Activated naive CD4-positive, alpha-beta T cell treated with anti-CD3 and anti-CD28 coated beads for 36 hours (primary cell): ENCODE measurements at places on chromosomes 16 and 17. TPM values are rescaled to one million over a fixed set of nuclear protein-coding genes. Genes with fewer than 3 reads are reported as not detected.

Gene USP31
- total RNA-seq: 5.2 TPM

- DNase-seq: no peak
Observed at GRCh38 chr17:79851461-79851817, 12.2 kb upstream of the CBX4 start.

DNA sequence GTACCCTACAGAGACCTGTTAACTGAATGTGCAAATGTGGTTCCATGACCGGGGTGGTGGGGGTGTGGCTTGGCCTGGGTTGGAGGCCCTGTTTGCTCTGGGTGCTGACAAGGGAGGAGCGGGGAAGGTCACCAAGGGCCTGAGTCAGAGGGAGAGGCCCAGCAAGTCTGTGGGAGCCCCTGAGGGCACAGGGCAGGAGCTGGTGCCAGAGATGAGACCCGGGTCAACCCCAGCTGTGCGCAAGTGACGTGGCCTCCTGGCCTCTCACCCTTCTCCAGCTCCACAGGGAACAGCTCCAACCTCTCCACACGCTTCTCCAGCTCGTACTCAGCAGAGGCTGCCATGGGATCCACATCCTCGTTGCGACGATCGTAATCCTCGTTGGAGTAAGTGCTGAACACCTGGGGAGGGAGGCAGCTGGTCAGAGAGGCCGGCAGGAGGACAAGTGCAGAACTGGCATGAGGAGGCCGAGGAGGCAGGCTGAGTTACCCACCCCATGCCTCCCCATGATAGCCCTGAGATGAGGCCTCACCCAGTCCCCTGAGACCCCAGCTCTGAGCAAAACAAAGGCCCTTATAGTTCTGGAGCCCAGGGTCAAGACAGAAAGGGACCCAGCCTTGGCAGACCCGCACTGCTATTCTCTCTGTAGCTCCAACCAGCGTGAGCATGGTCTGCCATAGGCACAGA, 5.5 kb downstream of the PPP1R9B start:
- peak; percentile 41 for DNase-seq

- no peak for DNase-seq
Observed at GRCh38 chr16:21650521-21650920, 1.9 kb downstream of the IGSF6 start.

DNA sequence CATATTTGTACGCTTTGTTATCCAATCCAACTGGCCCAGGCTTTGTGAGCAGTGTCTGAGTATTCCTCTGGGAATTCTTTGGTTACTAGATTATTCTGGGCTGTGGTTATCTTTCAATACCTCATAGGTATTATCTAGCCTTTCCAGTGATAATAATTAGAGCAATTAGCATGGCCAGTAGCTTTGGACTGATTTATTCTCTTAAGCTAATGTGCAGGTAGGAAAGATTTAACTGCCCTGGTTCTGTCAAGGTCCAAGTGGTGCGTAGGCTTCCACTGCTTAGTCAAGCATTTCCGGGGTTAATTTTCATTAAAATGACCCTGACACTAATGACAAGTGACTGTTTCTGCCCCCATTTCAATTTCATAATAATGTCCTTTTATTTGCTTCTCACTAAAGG, 54.2 kb upstream of the PMFBP1 start:
- no peak for DNase-seq

DNA sequence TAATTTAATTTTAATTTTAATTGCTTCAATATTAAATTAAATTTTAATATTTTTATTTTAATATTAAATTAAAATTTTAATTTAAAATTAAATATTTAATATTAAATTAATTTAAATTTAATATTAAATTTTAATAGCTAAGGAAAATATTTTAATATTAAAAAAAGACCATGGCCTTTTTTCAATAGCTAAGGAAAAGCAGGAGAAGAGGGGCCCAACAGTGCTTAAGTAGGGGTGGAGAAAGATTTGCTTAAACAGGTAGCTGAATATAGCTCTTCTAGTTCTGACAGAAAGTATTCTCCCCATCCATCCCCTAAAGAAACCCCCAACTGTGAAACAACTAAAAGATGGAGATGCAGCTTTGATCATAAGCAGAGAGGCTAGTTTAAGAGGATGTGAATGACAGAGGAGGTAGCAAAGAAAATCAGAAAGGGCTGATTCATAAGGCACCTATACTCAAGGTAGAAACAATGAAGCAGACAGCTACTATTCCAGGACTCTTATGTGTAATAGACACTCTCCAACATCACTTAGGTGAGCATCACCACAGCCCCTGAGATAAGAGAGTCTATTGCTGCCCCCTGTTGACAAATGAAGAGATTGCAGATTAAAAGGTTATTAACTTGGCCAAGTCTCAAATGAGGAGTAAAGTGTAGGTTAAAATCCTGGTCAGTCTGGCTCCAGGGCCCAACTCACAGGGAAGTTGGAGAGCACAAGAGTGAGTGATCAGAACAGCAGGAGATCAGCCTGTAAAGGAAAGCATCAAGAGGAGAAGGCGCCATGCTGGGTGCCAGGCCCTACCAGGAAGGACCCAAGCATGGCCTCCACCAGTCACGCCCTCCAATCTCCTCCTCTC, 7.8 kb upstream of the RNASEK start:
- peak; percentile 53 for DNase-seq

GRCh38 chr17:75266316-75267152, 4.5 kb downstream of the MIF4GD start:
- no peak for DNase-seq

DNA sequence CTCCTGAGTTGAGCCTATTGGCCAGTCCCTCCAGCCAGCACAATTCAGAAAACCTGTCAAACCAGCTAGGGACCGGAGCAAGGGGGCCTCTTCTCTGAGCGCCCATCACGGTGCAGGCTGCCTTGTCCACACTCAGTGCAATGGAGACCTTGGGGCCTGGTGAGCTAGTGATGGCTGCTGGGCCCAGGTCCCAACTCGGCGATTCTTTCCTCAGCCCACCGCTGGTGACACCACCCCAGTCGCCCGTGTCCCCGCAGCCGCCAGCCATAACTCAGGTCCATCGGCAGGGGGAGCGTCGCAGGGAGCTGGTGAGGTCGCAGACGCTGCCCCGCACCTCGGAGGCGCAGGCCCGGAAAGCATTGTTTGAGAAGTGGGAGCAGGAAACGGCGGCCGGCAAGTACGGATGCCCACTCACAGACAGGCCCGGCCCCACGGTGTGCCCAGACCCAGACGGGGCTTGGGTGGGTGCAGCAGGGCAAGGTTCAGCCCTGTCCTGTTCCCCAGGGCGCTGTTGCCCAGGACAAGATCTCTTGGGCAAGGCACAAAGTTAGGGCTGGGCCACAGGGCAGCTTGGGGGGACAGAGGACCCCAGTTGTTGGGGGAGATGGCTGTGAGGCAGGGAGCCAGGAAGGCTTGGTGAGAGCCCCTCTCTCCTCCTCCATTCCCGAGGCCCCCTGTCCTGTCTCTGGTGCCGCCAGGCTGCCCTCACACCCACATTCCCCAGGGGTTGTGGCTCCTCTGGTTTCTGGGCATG, 10.8 kb downstream of the SMTNL2 start:
- peak; percentile 43 for DNase-seq

DNA sequence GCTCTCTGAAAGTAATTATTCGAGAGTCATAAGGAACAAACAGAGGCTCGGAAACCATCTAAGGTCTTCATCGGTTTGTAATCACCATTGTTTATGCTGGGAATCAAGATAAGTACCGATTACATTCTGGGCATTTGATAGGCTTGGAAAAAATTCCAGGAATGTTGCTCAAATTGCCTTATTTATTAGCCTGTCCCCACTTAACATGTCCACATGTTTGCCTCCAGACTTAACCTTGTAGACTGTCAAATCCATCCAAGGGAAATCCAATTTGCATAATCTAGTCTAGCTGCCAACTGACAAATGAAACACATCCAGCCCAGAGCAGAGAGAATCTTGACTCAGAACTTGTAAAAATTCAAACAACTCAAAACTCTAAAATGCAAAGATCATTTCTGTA, 51.3 kb upstream of the TMC5 start:
- no peak for DNase-seq

Gene ZFPM1
- total RNA-seq: 11.0 TPM

- no peak for DNase-seq
Observed at GRCh38 chr17:39208136-39208535, 8.1 kb downstream of the RPL19 start.

DNA sequence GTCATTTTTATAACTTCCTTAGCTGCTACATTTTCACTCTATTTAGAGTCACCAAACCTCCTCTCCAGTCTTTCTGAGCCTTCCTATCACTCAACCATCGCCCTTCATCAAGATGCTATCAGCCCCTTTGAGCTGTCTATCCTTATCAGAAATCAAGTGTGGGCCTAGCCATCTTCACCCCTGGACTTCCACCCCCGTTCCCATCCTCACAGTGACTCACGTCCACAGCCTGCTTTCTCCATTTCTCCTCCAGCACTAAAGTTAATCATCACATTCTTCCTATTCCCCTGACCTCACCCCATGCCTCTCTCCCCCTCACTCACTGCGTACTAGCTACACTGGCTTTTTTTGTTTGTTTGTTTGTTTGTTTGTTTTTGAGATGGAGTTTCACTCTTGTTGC, 2.4 kb upstream of the TEKT3 start:
- DNase-seq: no peak

- no peak for DNase-seq
Observed at GRCh38 chr16:84182104-84182503, 4.8 kb downstream of the TAF1C start.

Gene KRT20
- not detected for total RNA-seq

DNA sequence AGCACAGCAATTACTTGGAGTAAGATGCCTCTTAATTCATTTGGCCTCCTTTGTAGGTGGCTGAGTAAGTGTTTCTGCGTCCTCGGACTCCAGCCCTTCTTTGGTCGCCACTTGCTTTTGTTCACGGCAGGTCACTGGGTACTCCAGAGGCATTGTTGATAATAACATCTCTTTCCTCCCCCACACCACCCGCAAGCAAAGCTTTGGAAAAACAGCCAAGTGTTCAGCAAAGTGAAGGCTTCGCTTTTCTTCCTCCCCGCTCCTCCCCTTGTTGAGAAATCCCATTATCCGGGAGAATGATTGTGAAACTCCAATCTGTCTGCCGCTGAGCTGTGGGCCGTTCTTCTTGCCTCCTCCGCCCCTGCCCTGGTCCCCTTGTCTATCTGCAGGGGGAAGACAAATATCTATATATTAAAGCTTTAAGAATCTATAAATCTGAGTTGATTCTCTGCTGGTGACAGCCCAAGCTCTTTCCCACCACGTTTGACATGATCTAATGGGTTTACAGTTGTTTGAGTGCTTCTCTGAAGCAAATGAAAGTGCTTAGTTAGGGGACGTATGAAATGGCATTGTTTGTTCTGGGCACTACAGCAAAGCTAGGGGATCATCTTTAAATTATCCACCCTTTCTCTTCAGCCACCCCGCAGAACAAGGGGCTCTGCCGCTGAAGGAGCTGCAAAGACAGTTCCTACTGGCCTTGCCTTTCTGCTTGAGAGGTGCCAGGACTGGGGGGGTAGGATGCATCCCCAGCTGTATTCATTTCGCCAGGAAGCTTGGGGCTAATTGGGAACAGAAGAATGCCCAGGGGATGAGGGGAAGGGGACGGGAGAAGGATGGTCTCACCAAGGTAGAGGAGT, 167.1 kb downstream of the CCDC182 start:
- no peak for DNase-seq

DNA sequence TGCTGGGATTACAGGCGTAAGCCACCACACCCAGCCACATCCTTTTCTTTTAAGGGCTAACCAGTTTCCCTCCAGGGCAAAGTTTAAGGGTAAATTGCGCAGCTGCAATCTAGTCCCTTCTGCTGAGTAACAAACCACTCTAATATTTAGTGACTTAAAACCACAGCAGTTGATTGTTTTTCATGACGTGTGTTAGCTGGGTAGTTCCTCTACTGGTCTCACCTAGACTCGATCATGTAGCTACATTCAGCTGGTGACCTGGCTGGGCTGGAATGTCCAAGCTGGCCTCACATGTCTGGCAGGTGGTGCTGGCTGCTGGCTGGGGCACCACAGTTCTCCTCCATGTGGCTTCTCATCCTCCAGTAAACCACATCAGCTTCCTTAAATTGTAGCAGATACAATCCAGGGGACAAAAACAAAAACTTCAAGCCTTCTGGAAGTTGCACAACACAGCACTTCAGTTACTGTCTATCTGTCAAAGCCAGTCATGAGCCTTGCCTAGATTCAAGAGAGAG, 75.5 kb downstream of the GPRC5B start:
- DNase-seq: no peak

DNA sequence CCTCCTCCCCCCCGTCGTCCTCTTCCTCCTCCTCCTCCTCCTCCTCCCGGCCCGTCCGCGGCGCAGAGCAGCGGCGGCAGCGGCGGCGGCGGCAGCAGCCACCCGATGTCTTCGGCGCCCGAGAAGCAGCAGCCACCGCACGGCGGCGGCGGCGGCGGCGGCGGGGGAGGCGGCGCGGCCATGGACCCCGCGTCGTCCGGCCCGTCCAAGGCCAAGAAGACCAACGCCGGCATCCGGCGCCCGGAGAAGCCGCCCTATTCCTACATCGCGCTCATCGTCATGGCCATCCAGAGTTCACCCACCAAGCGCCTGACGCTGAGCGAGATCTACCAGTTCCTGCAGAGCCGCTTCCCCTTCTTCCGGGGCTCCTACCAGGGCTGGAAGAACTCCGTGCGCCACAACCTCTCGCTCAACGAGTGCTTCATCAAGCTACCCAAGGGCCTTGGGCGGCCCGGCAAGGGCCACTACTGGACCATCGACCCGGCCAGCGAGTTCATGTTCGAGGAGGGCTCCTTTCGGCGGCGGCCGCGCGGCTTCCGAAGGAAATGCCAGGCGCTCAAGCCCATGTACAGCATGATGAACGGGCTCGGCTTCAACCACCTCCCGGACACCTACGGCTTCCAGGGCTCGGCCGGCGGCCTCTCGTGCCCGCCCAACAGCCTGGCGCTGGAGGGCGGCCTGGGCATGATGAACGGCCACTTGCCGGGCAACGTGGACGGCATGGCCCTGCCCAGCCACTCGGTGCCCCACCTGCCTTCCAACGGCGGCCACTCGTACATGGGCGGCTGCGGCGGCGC, at the start of gene FOXF1:
Gene FOXF1 (plus strand): TSS at position 63 of the 797 bp plus-strand sequence. CDS start 43 bp downstream, at position 106.
- peak; percentile 21 for DNase-seq

GRCh38 chr17:63624531-63624880, 2.3 kb downstream of the MAP3K3 start:
- DNase-seq: no peak

Gene NUBP2
- 37.9 TPM for total RNA-seq

- no peak for DNase-seq
Observed at GRCh38 chr16:12413393-12413792, 390.3 kb downstream of the CPPED1 start.
